Ascending aorta (tissue), 2 donors: ENCODE measurements at places on chromosomes 2 and 18. TPM values are rescaled to one million over a fixed set of nuclear protein-coding genes. Genes with fewer than 3 reads are reported as not detected.

DNA sequence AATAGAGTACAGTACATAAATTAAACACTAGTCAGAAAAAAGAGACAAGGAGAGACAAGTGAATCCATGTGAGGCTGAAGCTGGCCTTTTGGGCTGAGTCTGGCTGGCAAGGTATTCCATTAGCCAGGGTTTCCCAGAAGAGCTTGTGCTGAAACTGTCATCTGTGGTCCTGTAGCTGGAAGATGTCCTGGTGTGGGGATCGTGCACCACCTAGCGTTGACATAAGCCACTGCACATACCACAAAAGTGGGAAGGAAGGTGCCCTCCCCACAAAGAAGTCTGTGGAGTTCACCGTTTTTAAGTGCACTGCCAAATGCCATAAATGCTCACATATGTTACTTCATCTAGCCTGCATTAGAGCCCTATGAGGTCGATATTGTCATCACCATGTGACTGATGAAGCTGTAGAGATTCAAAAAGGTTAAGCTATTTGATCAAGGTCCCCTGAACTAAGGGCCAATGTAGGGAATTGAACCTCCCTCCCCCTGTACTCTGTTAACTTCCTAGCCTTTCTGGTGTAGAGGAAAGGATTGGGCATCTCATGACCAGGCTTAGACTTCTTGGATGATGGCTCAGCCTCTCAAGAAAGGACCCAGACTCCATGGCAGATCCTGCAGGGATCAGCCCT lies 31.9 kb upstream of the GALNT14 start:
- peak; percentile 70 for DNase-seq

Gene EIF4E2
- total RNA-seq = 16.7 TPM

Gene APLF
- total RNA-seq = 2.8 TPM

Gene SPC25
- total RNA-seq = not detected

DNA sequence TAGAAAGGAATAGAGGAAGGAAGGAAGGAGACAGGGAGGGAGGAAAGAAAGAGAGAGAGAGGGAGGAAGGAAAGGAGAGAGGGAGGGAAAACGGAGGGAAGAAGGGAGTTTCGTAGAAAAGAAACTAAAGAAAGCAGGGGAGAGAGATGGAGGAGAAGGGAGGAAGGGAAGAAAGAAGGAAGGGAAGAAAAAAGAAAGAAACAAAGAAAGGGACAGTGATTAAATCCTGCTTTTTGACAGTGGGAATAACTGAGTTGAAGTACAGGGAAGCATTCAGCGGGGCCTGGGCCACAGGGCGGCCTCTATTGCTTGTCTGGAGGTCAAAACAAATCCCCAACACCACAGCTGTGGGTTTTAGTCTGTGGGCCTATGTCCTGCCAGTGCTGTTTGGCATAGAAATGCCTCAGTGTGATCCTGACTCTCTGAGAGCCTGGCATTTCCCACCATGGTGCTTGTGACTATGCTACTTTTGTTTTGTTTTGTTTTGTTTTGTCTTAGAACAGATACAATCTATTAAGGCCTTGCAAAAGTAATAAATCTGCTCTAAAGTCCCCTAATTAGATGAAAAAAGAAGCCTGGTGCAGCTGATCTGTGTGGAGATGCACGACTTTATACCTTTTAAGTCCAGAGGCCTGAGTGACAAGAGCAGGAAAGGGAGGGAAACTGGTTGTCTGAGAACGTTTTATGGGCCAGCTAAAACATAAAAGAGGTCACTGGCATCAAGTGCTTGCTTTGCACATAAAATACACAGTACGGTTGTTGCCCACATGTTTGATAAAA lies 40.0 kb downstream of the IL1RL2 start:
- DNase-seq = no peak

Gene PLB1
- total RNA-seq = 9.7 TPM

DNA sequence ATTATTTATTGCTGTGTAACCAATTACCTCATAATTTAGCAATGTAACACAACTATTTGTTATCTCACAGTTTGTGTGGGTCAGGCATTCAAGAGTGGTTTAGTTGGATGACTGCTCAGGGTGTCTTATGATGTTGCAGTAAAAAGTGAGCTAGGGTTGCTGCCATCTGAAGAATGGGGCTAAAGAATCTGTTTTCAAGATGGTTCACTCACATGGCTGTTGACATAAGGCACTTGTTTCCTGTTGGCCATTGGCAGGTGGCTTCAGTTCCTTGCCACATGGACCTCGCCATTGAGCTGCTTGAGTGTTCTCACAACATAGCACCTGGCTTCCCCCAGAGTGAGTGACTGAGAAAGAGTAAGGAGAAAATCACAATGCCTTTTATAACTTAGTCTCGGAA lies 123.2 kb downstream of the TMEM17 start:
- DNase-seq = no peak

DNA sequence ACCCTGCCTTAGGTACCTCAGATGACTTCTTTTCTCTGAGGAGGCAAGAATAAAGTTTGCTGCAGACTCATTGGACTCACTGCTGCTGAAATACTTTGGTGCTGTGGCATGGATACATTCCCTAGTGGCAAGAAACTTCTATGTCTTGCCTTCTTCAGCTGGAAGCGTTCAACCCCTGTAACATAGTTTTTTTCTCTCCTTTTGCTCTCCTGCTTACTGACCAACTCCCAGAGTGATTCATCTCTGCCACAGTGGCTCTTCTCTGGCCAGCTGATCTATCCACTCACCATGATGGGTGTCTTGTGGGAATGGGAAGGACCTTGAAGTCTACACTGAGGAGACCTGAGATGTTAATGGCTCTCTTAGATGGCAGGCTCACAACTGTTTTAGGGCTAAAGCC lies 309.3 kb upstream of the LRRTM4 start:
- DNase-seq = no peak

DNA sequence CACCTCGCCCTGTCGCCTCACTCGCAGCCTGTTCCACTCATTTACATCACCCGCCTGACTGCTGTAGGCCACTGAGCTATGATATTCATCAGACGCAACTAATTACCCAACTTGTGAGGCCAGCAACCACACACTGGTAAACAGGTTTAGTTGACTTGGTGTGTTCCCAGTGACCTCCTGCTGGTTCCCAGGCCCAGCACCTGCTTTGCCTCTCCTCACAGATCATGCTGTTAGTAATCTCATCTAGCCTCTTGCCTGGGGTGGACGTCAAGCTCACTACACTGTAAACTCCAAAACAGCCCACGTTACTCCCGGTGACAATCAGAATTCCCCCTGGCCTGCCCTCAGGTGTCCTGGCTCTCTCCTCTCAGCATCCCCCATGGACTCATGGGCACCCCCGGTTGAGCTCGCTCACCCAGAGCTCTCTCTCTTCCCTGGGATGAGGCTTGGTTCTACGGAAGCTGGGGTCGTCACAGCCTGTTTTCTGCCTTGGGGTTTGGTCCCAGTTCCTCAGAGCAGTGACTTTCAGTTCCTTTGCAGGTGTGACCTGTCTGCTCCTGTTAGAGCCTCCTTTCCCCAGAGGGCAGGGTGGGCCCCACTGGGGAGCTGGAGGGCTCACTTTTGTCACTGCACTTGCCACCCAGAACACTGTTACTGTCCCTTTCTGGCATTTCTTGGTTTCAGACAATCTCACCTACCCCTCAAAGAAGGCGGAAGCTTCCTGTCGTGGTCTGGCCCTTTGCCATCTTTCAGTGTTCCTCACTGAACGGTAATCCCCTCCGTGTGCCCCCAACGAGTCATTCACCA lies 40.3 kb downstream of the INPP5D start:
- DNase-seq = no peak

DNA sequence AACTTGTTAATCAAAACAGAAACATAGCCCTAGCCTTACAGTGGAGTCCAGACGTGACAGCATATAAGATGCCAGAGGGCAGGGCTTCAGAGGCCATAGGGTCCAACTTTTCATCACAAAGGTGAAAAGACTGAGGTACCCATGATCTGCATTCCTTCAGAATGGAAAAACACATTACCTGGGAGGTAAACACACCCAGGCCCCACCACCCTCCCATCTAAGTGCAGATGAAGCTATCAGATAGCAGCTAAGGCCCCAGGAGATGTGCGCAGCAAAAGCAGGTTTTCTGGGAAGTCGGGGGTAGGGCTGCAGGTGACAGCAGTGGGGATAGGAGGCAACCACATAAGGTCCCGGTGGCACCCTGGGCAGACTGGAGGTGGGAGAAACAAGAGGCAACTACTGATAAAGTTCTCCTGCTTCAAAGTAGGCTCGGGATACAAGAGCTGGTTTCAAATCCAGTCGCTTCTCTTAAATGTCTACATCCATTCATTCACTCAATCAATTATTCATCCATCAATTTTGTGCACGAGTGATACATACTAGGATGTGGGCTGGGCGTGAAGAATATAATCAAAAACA lies 75.1 kb upstream of the TMEM247 start:
- DNase-seq = no peak

DNA sequence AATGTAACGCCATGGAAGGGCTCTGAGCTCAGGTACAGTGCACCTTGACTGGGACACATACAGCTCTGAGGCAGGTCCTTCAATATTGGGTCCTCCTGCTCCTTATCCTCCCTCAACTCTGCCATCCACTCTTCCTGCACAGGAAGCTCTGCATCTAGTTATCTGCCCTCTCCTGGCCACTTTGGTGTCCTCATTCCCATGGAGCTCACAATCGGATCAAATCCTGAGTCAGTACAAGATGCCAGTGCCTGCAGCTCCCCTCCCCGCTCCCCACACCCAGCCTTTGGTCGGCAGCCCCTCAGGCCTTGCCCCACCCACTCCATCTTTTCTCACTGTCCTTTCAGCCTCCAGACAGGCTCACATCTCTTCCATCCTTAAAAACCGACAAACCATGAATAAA lies 58.0 kb downstream of the LRRFIP1 start:
- DNase-seq = no peak

- no peak for DNase-seq
Observed at GRCh38 chr2:190795686-190796085, 84.9 kb upstream of the GLS start.

- no peak for DNase-seq
Observed at GRCh38 chr2:19114754-19115231, 243.6 kb downstream of the OSR1 start.

DNA sequence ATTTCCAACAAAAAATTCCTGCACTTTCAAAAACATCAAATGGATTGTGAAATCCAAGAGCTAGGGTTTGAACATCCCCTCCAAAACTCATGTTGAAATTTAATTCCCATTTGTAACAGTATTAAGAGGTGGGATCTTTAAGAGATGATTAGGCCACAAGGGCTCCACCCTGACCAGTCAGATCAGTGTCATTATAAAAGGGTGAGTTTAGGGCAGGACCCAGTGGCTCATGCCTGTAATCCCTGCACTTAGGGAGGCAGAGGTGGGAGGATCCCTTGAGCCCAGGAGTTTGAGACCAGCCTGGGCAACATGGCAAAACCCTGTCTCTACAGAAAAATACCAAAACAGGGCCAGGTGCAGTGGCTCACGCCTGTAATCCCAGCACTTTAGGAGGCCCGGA lies 8.9 kb downstream of the GTF3C2 start:
- DNase-seq = no peak

DNA sequence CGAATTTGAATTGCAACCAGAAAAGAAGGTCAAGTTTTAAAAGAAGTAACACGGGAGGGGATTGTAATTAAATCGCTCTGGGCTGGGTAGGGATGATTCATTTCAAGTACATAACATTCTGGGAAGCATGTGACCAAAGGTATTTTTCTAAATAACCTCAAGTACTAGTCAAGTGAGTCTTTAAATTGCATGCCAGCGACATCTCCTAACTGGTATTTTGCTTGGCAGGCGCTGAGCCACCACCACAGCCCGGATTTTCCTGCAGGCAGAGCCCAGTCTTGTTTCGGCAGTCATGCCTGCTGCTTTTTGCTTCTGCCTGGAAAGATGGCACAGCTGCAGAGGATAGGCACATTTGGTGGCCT lies 33.7 kb upstream of the NPAS2 start:
- no peak for DNase-seq

GRCh38 chr2:1591978-1592907 lies 152.1 kb downstream of the PXDN start:
- peak; percentile 32 for DNase-seq

Gene ALKAL2
- 26.7 TPM for total RNA-seq

GRCh38 chr2:205835251-205835791 lies 153.0 kb downstream of the NRP2 start:
- no peak for DNase-seq

DNA sequence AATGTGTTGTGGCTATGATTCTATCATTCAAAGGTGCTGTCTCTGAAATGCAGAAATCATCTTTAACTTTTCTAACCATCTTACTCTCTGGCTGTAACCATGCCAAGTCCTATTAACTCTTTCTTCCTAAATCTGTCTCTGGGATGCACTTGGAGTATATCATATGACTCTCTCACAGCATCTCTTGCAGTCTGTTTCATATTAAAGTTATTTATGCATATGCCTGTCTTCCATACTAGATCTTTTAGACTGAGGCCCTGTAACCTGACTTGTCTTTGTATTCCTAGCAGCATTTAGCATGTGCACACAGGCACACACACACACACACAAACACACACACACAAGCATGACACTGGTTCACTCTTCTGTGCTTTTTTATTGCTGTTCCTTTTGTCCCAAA lies 320.6 kb downstream of the ETAA1 start:
- DNase-seq = no peak

Gene CPSF3
- total RNA-seq = 5.3 TPM

DNA sequence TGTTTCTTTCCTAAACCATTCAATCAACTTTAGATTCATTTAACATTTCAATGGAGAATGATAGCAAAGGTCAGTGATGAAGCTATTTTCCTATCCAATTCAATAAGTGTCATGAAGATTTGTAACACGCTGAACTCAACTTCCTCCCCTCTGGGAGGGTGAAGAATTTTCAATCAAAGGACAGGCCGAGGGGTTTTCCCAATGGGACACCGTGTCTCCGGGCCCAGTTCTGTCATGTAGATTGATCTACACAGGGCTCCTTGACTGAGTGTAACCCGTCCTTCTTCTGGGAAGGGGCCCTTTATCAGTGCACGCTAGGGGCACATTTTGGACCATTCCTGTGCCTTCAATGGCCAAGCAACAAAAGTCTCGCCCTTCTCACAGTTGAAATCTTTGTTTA lies 90.1 kb downstream of the KCNE4 start:
- no peak for DNase-seq

DNA sequence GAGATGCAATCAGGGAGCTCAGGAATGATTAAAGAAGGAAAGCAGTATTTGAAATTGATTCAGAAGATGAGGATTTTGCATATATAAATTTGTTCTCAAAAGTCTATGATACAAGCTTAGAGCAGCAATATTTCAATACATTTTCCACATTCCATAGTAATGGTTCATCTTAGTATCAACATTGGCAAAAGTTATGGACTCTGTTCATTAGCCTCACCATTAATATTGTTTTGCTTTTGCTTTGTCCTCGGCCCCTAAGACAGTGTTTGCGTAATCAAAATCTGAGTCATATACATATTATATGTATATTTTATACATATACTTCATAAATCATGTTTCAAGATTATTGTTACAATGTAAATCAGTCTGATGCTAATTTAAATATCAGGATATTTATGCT lies 176.6 kb downstream of the CNTNAP5 start:
- DNase-seq = no peak

Gene MOGAT1
- not detected for total RNA-seq

Gene FAP
- 16.7 TPM for total RNA-seq

- DNase-seq = no peak
Observed at GRCh38 chr18:54279477-54280219, 10.3 kb downstream of the POLI start.

Gene CELF4
- not detected for total RNA-seq

Gene FAM228B
- 144 TPM for total RNA-seq

GRCh38 chr2:127049927-127050802 lies 56.8 kb downstream of the BIN1 start:
- DNase-seq = no peak

GRCh38 chr2:157845081-157845480 lies 31.0 kb downstream of the ACVR1 start:
- no peak for DNase-seq

- DNase-seq = no peak
Observed at GRCh38 chr18:2138552-2138951, 432.8 kb downstream of the METTL4 start.

Gene ATG4B
- 225 TPM for total RNA-seq
